Osteoblast (primary cell): ENCODE measurements at places on chromosomes 2 and 18.

- H3K4me3 ChIP-seq, result no peak overlapping the region
- peak overlapping the region; percentile 79 for H3K27ac ChIP-seq
- peaks cover 23% of the 10 kb centered on the region for H3K4me1 ChIP-seq
- DNase-seq, result peak; percentile 67
Measured at GRCh38 chr18:8616028-8616401, 6.8 kb downstream of the RAB12 start.

DNA sequence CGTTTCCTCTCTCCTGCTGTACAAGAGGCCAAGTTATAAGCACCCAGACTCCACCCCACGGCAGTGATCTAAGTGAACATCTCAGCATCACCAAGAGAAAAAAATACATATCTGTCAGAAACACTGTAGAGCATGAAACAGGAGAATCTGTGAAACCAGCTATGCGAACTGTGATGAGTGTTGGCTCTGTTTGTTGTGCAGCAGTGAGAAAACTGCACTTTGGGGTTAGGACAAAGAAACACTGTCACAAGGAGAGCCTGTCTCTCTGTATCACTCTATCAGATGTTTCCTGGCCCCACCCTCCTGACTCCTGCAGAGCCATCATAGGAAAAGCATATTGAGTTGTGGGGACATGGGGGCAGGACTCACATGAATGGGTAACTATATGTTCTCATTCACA is 87.1 kb downstream of the LAMA3 start:
- H3K27me3 ChIP-seq, result no peaks in the 10 kb centered on the region
- H3K36me3 ChIP-seq, result no peaks in the 10 kb centered on the region
- H3K4me3 ChIP-seq, result no peak overlapping the region
- H3K4me1 ChIP-seq, result peaks cover 4% of the 10 kb centered on the region
- no peak for DNase-seq
- no peak overlapping the region for H3K27ac ChIP-seq

GRCh38 chr2:660029-660428 is 17.2 kb downstream of the TMEM18 start:
- no peaks in the 10 kb centered on the region for H3K36me3 ChIP-seq
- no peaks in the 10 kb centered on the region for H3K4me1 ChIP-seq
- H3K27me3 ChIP-seq, result peaks cover 18% of the 10 kb centered on the region
- H3K4me3 ChIP-seq, result no peak overlapping the region

- peak overlapping the region; percentile 6 for H3K27ac ChIP-seq
- H3K36me3 ChIP-seq, result peaks cover 45% of the 10 kb centered on the region
- DNase-seq, result peak; percentile 75
- H3K4me1 ChIP-seq, result peaks cover 35% of the 10 kb centered on the region
- H3K4me3 ChIP-seq, result no peak overlapping the region
- no peaks in the 10 kb centered on the region for H3K27me3 ChIP-seq
Measured at GRCh38 chr2:237490009-237490711, 3.1 kb downstream of the MLPH start.

DNA sequence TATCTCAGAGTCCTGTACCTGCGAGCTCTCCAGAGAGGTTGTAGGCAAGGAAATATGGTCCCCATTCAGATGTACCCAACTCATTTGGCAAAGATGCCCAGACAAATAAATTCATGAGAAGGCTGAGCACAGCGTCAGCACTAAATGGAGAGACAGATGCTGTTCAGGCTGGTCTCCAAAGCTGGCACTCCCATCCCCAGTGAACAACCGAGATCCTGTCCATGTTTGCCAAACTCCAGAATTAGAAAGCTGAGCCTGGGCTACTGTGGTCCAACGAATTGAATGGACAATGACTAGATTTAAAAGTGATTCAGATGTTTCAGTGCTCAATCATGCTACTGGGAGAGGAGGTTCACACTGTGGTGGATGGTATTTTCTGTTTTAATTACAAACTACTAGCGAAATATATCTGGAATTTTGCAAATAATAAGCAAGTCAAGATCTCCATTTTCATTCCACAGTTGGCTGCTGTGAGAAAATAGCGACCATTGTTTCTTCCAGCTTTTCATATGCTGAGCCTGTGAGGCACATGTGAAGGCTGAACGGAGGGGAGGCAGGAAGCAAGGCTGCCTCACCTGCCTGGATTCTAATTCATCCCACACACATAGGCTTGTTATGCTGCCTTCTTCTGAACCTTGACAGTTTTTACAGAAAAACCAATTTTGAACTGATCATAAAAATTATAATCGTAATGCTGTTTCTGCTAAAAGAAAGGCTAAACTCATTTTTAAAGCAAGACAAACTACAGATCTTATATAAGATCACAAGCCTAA is 22.6 kb upstream of the DAPL1 start:
- DNase-seq, result no peak
- no peak overlapping the region for H3K27ac ChIP-seq
- H3K27me3 ChIP-seq, result no peaks in the 10 kb centered on the region
- no peak overlapping the region for H3K4me3 ChIP-seq

DNA sequence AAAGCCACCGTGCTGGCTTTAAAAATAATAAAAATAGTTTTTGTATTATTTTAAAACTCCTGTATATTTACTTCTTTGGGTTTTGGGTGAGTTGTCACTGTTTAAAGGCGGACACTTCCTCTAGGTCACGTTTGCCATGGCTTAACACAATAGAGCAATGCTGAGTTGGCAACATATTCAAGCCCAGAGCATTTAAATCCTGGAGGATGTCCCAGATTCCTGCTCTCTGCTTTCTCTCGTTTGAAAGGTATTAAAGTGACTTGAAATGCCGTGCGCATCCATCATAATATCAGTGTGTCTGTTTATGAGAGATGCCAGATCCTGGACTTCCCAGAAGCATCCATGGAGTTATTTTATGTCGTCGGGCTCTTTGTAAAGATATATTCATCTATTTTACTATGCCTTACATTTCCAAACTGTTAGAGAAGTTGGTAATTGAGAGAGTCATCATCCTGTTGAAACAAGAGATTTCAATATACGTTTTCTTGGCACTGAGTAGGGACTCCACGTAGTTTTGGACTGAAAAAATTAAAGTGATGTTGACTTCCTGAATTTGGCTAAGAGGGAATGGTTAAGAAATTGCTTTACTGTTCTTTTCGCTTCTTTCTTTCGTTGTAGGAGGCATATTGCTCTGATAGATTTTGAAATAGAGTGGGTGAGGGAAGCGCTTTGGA is 150.6 kb downstream of the ZNF236 start:
- DNase-seq, result peak; percentile 31
- H3K27me3 ChIP-seq, result no peaks in the 10 kb centered on the region
- H3K4me1 ChIP-seq, result no peaks in the 10 kb centered on the region
- no peak overlapping the region for H3K27ac ChIP-seq
- H3K4me3 ChIP-seq, result no peak overlapping the region
- H3K36me3 ChIP-seq, result peaks cover 11% of the 10 kb centered on the region

DNA sequence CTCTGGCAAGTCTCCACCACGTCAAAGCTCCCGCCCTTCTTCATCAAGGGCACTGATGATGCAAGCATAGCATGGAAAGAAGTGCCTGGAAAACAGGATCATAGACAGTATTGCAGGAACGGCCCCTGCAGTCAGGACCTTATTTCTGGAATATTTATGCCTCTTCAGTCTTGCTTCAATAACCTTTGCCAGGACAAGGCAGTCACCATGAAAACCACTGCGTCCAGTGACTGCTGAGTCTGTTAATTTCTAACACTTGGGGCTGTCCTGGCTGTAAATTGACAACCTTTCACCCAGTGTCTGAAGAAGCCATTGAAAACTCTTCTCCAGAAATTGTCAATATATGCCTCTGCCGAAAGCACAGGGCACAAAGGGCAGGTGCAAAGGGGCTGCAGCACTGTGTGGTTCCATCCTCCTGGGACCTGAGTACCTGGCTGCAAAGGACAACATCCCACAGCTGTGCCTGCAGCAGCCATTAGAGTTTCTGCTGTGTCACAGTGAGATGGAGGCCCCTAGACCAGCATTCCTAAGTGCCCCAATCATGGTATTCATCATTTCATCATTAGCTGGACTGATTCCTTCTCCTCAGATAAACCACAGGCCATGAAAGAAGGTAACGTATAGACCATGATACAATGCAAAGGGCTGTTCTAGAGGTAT is 819.6 kb downstream of the RNF144A start:
- no peak for DNase-seq
- no peaks in the 10 kb centered on the region for H3K36me3 ChIP-seq
- H3K27me3 ChIP-seq, result no peaks in the 10 kb centered on the region
- H3K27ac ChIP-seq, result no peak overlapping the region

- no peaks in the 10 kb centered on the region for H3K36me3 ChIP-seq
- H3K27ac ChIP-seq, result no peak overlapping the region
- H3K27me3 ChIP-seq, result peaks cover 3% of the 10 kb centered on the region
- no peak overlapping the region for H3K4me3 ChIP-seq
Measured at GRCh38 chr2:240236217-240237111, 96.0 kb upstream of the OTOS start.

- H3K36me3 ChIP-seq, result no peaks in the 10 kb centered on the region
- peaks cover 13% of the 10 kb centered on the region for H3K27me3 ChIP-seq
- no peak for DNase-seq
- peaks cover 9% of the 10 kb centered on the region for H3K4me1 ChIP-seq
- no peak overlapping the region for H3K27ac ChIP-seq
Measured at GRCh38 chr2:71849111-71849510, 298.6 kb downstream of the CYP26B1 start.

DNA sequence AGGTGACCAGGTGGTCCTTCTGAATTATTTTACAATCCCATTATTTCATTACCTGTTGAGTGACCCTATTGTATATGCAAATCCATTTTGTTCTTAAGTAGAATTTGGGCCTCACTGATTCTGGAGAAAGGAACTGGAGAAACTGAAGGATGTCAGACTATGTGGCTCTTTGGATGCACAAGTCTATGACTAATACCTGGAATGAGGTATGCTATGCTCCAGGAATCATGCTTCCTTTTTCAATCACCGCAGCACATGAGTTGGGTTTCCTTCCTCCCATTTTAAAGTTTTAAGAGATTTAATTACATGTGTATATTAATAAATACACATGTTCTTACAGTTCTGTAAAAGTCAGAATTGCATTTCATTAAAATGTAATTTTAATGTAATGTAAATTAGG is 253.9 kb upstream of the VWC2L start:
- no peaks in the 10 kb centered on the region for H3K27me3 ChIP-seq
- no peak overlapping the region for H3K27ac ChIP-seq
- H3K36me3 ChIP-seq, result no peaks in the 10 kb centered on the region
- no peak for DNase-seq

DNA sequence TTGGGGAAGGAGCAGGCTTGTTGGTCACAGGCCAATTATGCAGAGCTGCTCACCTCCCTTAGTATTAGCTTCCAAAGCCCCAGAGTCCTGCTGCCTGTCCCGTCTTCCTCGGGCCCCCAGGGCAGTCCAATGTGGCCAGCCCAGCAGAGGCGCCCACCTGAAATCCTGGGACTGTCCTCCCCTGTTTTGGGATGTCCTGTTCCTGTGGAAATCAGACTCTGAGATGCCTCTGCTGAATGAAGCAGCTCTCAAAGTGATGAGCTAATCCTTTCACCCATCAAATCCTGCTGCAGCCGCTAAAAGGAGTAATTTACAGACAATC is 105.3 kb downstream of the CABLES1 start:
- H3K27ac ChIP-seq, result no peak overlapping the region
- DNase-seq, result no peak
- no peak overlapping the region for H3K4me3 ChIP-seq
- no peaks in the 10 kb centered on the region for H3K27me3 ChIP-seq

- peak overlapping the region; percentile 34 for H3K27ac ChIP-seq
- DNase-seq, result no peak
- no peaks in the 10 kb centered on the region for H3K36me3 ChIP-seq
- no peak overlapping the region for H3K4me3 ChIP-seq
Measured at GRCh38 chr2:149858901-149859634, 271.5 kb upstream of the MMADHC start.

- H3K4me3 ChIP-seq, result no peak overlapping the region
- DNase-seq, result no peak
- no peaks in the 10 kb centered on the region for H3K4me1 ChIP-seq
Measured at GRCh38 chr18:67135981-67136380, 380.5 kb downstream of the DSEL start.

GRCh38 chr2:118577202-118577601 is 270.2 kb downstream of the EN1 start:
- no peaks in the 10 kb centered on the region for H3K36me3 ChIP-seq
- no peak overlapping the region for H3K4me3 ChIP-seq
- H3K27me3 ChIP-seq, result no peaks in the 10 kb centered on the region
- peak; percentile 66 for DNase-seq
- H3K27ac ChIP-seq, result no peak overlapping the region
- peaks cover 3% of the 10 kb centered on the region for H3K4me1 ChIP-seq

GRCh38 chr18:7523772-7524171 is 43.3 kb upstream of the PTPRM start:
- H3K4me1 ChIP-seq, result no peaks in the 10 kb centered on the region
- H3K27me3 ChIP-seq, result no peaks in the 10 kb centered on the region
- no peak overlapping the region for H3K27ac ChIP-seq
- DNase-seq, result no peak
- H3K4me3 ChIP-seq, result no peak overlapping the region

DNA sequence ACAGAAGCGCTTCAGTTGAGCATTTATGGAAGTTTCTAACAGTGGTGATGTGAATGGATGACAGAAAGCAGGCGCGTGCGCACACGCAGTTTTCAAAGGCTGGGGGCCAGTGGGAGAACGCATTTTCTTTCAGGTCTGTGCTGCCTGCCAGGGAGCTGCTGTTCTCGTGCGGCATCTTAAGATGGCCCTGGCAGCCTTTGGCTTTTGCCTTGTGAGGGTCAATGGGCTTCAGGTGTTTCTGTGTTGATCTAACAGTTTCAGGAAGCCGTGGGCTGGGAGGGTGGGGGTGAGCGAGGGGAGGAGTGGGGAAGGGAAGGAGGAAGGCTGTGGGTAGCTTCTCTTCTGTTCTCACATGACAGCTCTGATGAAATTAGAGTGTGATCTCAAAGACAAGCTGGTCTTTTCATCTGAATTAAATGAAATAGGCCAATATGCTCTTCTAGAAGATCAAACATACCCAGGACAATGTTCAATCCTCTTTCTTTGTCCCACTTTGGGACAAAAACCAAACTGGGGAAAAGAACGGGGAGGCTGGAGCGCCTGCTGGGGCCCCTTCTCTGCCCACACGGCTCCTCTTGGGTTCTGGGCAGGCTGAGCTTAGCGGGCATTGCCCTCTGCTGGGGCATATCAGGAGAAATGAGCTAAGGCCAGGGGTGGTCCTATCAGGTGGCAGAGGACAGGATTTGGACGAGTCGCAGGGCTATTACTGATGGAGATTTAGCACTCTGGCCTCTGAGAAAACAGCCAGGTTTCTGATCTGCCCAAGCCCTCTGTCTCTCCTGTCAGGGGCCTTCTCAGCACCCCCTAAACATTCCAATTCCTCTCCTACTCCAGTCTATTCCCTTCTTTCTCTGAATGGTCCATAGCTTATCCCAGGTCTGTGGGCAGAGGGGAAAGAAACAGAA is 126.2 kb upstream of the LGALSL start:
- peak overlapping the region; percentile 28 for H3K4me3 ChIP-seq
- H3K4me1 ChIP-seq, result peaks cover 13% of the 10 kb centered on the region
- peaks cover 16% of the 10 kb centered on the region for H3K27me3 ChIP-seq
- no peak overlapping the region for H3K27ac ChIP-seq
- no peak for DNase-seq

GRCh38 chr2:241895712-241896641 is 26.4 kb downstream of the RTP5 start:
- peak; percentile 88 for DNase-seq
- peaks cover 1% of the 10 kb centered on the region for H3K27me3 ChIP-seq
- peaks cover 5% of the 10 kb centered on the region for H3K4me1 ChIP-seq
- H3K36me3 ChIP-seq, result no peaks in the 10 kb centered on the region
- no peak overlapping the region for H3K4me3 ChIP-seq

- H3K4me3 ChIP-seq, result no peak overlapping the region
- H3K36me3 ChIP-seq, result no peaks in the 10 kb centered on the region
- no peaks in the 10 kb centered on the region for H3K4me1 ChIP-seq
- no peaks in the 10 kb centered on the region for H3K27me3 ChIP-seq
Measured at GRCh38 chr2:208571764-208572131, 165.2 kb downstream of the PTH2R start.

- H3K27me3 ChIP-seq, result no peaks in the 10 kb centered on the region
- no peak overlapping the region for H3K27ac ChIP-seq
- H3K4me1 ChIP-seq, result no peaks in the 10 kb centered on the region
Measured at GRCh38 chr2:101011152-101011551, 9.1 kb downstream of the RPL31 start.
